ENCODE measurements at places on chromosomes 2 and 18.

GRCh38 chr2:218312267-218312756 is 20.0 kb upstream of the TMBIM1 start:
- DNase-seq: no peak

- DNase-seq: no peak
Observed at GRCh38 chr2:172214252-172214651, 111.6 kb upstream of the DLX2 start.

DNA sequence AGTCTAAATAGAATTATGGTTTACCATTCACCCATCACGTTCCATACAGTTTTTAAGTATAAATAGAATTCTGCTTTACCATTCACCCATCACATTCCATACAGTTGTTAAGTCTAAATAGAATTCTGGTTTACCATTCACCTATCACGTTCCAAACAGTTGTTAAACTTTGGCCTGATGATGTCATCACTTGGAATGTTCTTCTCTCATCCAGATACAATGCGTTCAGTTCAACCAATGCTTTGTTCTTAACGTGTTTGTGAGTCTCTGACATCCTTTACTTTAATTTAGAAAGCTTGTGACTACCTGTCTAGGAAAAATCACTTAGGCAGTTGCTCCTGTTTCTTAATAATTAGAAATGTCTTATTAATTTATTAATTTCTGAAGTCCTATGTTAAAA is 236.3 kb upstream of the RASGRP3 start:
- DNase-seq: no peak

GRCh38 chr2:133266041-133266925 is 302.0 kb downstream of the NCKAP5 start:
- no peak for DNase-seq

- no peak for DNase-seq
Observed at GRCh38 chr2:128376241-128377041, 57.8 kb upstream of the HS6ST1 start.

DNA sequence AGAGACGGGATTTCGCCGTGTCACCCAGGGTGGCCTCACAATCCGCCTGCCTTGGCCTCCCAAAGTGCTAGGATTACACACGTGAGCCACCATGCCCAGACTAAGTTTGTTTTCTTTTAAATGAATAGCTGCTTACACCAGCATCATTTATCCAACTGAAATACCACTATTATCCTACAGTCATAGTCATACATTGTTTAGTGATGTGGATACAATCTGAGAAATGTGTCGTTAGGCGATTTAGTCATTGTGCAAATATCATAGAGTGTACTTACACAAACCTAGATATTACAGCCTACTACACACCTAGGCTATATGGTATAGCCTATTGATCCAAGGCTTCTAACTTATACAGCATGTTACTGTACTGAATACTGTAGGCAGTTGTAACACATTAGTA is 10.3 kb downstream of the ZC3H15 start:
- no peak for DNase-seq

DNA sequence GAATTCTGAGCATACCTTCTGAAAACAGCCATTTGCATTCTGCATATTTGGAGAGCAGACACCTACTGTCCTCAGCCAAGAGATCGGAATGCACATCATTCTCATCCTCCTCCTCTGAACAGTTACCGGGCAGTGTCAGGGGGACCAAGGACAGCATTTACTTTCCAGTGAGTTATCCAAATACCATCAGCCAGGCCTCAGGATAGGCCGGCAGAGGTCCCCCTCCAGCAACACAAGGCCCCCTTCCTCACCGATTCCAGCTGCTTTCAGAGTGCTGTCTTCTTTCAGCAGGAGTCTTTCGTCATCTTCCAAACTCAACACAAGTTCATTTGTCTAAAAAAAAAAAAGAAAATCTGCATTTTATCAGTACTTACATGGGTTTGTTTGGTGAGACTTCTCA is 55.3 kb downstream of the C2orf76 start:
- no peak for DNase-seq

GRCh38 chr18:76620321-76621170 is 125.5 kb upstream of the ZNF516 start:
- DNase-seq: no peak

DNA sequence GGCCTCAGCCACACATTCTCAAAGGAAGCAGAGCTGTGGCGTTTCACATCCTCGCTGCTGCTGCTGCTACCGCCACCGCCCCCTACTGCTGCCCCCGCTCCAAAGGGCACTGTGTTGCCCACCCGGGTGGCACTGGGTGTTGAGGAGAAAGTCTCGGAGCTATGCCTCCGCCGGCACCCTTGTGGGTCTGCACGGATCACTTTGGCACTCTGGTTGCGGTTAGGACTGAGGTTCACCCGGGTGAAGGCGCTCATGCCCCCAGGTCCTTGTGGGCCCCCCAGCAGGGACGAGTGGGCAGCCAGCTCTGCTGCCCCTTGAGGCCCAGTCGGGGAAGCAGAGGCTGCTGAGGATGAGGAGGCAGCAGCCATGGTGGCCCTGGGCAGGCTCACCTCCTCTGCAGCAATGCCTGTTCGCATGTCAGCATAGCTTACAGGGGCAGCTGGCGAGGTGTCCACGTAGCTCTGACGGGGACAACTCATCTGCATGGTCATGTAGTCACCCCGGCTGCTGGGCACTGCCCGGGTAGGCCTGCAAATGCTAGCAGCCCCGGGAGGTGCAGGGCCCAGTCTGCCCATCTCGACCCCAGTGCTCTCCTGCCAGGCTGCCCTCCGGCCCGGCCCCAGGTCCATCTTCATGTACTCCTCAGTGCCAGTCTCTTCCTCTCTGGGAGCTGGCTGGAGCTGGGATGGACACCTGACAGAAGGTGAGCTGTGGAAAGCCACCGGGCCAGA is 4.2 kb downstream of the IRS1 start:
- DNase-seq: no peak

DNA sequence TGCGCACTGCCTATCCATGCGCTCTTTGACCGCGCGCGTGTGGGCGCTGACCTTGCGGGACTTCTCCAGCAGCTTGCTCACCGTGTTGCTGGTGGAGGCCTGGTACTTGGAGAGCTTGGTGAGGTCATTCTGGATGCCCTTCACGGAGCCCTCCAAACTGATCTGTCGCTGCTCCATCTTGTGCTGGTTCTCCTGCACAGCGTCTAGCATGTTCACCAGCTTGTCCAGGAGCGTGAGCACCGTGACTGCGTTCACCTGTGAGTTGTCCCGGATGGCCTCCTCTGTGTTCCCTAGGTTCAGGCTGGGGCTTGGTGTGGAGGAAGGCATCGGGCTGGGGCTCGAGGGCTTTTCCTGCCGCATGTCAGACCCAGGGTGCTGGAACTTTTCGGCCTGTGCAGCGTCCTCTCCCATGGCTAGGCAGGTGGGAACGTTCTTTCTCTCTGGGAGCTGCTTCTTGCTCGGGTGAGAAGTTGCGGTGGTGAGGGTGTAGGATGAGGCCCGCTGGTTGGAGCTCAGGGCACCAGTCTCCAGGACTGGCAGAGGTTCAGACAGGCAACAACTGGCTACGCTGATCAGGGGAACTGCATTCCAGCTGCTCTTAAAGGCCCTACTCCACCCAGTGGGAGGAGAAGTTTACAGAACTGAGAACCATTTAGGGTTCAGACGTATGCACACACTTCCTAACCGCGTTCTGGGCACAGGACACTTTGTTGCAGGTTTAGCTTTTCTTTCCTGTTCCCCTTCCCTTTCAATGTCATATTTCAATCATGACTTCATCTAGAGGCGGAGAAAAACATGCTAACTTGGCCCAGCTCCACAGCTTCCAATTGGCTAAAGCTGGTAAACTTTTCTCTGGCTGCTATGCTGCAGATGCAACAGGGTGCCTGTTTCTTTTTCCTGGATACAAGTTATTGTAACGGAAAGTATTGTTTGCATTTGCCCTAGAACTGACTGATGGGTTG is at the start of gene CAVIN2:
CAVIN2 (minus strand) TSS at position 574 of the 962 bp plus-strand sequence; CDS start at position 411, 163 bp downstream.
- DNase-seq: no peak

GRCh38 chr2:235598532-235599531 is 105.0 kb downstream of the AGAP1 start:
- DNase-seq: no peak

Data from stimulated activated CD4-positive, alpha-beta T cell treated with anti-CD3 and anti-CD28 coated beads, TNF-alpha, amount 100 ng/mL, for 4 hours (primary cell).